ENCODE measurements at places on chromosomes 2 and 18. TPM values are rescaled to one million over a fixed set of nuclear protein-coding genes. Genes with fewer than 3 reads are reported as not detected.

DNA sequence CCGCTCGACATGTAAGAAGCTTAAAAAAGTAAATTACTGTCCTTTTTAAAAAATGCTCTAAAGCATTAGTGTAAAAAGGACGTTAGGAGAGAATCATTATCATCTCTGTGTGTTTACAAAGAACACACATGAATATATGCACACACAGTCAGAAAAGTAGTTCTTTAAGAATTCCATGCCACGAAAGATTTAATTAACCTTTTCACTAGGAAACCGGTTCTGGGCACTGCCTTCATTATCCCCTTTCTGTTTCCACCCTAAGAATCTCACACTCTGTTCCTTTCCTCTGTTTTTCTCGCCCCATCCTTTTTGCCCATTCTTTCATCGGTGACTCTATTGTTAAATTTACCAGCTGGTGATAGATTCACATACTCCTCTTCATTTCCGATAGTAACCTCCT is 338.6 kb downstream of the DCC start:
- DNase-seq: no peak

- DNase-seq: peak; percentile 84
Measured at GRCh38 chr2:127066942-127067341, 40.0 kb downstream of the BIN1 start.

DNA sequence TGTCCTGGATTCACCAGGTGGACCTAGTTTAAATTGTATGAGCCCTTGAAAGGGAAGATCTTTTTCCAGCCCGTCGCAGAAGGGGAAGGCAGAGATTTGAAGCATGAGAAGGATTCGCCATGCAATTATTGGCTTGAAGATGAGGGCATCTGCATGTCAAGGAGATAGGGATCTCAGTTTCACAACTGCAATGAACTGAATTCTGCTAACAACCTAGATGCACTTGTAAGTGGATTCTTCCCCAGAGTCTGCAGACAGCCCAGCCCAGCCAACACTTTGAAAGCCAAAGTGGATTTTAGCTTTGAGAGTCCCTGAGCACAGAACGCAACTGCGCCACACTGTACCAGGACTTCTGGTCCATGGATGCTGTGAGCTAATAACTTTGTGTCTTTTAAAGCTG is 286.0 kb downstream of the TSN start:
- DNase-seq: no peak

GRCh38 chr2:7209757-7210555 is 292.7 kb downstream of the RNF144A start:
- no peak for DNase-seq

GRCh38 chr2:127414638-127415592 is 3.3 kb upstream of the PROC start:
- no peak for DNase-seq

DNA sequence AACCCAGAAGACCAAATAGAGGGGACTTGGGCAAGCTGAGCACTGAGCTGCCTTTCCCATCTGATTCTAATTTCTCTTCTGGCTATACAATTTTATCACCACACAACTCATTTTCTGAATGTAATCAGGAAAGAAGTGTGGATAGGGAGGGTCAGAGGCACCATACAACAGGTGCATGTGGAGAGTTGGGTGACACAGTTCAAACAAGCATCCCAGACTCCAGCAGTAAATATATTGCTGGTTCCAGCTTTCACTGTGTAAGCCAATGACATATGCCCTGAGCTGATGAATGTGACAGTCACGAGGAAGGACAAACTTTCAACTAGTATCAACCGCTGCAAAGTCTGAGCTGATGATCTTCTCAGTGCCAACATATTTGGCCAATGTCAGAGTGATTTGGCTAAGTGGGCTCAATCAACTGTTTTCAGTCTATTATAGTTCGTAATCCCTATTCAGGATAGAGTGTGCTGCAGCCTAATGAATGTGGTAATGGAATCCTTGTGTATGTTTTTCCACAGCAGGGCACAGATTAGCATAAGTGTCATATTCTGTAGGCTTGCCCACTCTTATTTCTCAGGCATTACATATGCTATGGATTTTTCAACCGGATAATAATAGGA is 109.9 kb upstream of the MEIS1 start:
- DNase-seq: no peak

DNA sequence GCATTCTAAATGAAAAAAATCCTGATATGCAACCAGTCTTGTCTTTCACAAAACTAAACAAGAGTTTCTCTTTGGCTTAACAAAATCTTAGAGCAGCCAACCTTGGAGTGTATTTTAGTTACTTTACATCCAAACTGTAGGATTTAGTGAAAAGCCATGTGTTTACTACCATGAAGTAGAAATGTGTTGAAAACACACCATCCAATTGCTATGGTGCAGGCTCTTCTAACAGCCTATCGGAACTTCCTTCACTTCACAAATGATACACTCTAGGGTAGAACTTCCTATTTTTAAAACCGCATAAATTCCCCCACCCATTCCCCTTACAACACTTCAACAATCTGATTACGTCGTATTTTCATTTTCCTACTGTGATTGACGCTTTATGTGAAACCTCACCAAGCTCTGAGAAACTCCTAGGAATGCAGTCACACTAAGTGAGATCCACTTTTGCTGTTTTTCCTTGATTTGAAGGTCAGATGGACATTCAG is 74.4 kb upstream of the MAP4K4 start:
- DNase-seq: no peak

DNA sequence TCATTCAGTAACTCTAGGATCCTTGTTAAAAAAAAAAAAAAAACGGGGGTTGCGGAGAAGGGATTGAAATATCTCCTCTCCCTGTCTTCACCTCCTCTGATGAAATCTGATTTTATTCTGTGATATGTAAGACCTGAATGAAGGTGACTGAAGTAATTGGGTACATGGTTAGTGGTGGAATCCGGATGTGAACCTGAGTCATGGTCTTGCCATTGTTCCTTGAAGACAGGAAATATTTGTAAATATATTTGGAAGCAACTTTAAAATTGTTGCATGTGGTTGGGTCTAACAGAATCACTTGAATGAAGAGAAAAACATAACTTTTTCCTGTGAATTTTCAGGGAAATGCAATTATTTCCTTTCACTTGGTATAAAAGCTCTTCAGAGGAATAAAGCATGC is 3.0 kb upstream of the IL1A start:
- DNase-seq: no peak

DNA sequence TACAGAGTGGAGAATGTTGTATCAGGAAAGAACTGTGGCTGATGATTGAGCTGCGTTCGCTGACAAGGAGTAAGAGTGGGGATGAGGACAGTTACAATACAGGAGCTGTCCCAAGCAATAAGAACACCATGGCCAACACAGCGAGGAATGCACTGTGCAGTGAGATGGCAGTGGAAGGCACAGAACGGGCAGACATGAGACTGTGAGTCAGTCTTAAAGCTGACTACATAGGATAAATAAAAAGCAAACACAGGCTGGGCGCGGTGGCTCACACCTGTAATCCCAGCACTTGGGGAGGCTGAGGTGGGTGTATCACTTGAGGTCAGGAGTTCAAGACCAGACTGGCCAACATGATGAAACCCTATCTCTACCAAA is 89.8 kb downstream of the CABYR start:
- DNase-seq: no peak

GRCh38 chr2:233901367-233901766 is 15.8 kb upstream of the TRPM8 start:
- DNase-seq: no peak

DNA sequence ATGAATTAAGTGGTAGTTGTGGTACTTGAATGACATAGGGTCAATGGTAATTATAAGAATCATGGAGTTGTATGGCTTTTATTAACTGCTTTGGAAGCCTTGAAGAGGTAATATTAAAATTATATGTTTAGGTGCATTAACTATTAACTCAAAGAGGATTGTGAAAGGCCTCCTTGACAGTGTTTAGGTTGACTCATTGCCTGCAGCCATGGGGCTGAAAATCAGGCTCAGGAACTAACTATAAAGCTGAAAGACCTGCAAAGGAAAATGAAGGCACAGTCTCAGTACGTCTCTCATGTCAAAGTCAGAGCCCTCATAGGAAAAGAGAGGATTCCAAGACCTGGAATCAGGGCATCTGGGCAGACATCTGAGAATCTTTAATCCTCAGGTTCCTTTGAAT is 31.0 kb downstream of the CACNB4 start:
- no peak for DNase-seq

DNA sequence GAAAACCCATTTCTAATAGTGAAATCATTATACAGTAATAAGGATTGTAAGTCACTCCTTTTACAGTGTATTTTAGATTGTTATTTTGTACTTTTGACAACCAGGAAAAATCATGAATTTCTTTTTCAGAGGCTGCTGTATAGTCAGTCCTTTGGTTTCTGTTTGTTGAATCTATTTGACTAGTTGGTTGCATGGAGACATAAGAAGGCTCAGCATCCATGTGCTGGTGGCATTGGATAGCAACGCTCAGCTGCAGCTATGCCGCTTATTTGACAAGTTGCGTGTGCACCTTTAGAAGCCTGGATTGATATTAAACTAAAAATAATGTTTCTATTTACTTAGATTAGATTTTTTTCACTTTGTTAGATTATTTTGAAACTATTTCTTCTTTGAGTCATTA is 254.1 kb upstream of the SYT4 start:
- DNase-seq: no peak

DNA sequence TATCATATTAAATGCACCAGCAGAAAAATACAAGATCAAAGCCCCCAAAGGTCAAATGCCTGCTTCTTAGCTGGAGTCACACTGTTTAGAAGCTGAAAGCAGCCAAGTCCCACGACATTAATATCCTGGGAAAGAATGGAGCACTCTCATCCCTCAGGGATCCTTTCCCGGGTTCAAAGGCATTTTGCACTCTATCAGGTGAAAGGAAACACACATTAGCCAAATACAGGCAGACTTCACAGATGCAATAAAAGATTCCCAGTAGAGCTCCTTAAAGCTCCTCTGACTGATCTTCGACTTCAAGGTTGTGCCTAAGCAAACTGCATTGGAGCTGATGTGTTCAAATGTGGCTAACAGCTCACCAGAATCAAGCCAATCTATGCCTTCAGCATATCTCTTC is 158.4 kb downstream of the RNF152 start:
- no peak for DNase-seq

DNA sequence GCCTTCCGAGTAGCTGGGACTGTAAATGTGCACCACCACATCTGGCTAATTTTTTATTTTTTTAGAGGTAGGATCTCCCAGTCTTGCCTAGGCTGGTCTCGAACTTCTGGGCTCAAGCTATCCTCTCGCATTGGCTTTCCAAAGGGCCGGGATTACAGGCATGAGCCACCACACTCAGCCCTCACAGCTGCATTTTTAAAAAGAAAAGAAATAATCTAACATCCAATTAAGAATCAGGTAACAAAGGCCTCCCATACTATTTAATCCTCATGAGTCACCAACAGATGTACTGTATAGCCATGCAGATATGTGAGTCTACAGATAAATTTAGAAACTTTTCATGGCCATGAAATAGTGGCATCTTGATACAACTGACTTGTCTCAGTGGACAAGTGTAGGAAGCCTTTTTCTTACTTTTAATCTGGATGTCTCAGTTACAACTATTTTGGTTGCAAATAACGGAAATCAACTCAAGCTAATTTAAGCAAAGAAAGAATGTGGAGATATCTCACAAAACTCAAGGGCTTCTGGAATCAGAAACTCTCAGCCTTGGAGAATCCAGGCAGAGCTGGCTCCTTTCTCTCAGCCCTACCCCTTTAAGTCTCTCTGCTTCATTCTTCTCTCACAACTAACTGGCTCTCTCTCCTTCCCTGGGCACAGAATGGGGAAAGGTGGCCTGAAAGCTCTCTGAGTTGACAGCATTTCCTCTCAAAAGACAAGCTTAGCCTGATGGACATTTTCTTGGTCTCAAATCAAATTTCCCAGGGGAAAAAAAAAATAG is 12.8 kb upstream of the PPM1B start:
- DNase-seq: no peak

GRCh38 chr18:63858456-63858855 is 29.0 kb upstream of the SERPINB2 start:
- no peak for DNase-seq

DNA sequence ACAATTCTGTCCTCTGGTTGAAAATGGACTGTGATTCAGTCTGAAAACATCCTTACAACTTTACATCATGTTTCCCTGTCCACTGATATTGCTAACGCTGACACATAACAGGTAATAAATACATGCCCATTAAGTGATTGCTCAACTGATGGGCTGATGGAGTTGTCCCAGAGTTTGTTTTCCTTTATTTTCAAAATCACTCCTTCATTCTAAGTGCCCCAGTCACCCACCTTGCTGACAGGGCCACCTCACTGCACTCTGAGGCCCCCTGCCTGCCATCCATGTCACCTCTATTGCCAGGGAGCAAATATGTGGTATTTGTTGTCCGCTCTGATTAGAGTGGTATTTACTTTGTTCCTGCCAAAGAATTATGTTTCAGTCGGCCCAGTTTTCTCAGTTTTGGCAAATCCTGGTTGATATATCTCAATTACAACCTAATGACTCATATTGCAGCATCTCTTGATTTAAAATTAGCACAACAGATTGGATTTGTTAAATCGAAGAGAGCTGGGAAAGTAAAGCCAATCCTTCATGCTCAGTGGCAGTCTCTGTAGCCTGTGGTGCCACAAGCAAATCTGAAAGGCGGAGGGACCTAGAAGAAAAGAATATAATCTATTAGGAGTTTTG is 105.1 kb downstream of the RDH14 start:
- DNase-seq: no peak

GRCh38 chr2:49070716-49071115 is 83.6 kb downstream of the FSHR start:
- DNase-seq: no peak

DNA sequence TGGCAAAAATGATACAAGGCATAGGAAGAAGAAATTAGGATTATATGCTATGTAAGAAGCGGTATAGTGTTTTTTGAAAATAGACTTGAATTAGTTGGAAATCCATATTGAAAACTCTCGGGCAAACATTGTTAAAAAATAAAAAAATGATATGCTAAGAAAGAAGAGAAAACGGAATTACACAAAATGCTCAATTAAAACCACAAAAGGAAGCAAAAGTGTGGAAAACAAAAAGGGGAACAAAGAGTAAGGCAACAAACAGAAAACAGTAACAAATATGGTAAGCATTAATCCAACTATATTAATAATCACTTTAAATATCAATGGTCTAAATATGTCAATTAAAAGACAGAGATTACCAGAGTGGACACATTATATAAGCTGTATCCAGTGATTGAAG is 58.4 kb downstream of the TXNL1 start:
- no peak for DNase-seq

Gene IL18R1
- 8.0 TPM for total RNA-seq

Gene MOGAT1
- not detected for total RNA-seq

Gene CHRNG
- not detected for total RNA-seq

Gene LINC00305
- not detected for total RNA-seq

Gene C2orf80
- total RNA-seq: not detected

Gene IGFBP2
- 663 TPM for total RNA-seq

Gene EMX1
- total RNA-seq: not detected

Gene LGALSL
- 26.8 TPM for total RNA-seq

Gene CWC22
- 20.3 TPM for total RNA-seq

Gene CPS1
- total RNA-seq: 3.2 TPM

Gene GCKR
- total RNA-seq: 0.69 TPM
